ENCODE measurements at places on chromosomes 4 and X.

- DNase-seq, result no peak
Measured at GRCh38 chr4:173418639-173419038, 19.7 kb upstream of the SCRG1 start.

GRCh38 chr4:152509595-152510225 is 26.2 kb downstream of the FBXW7 start:
- no peak for DNase-seq

DNA sequence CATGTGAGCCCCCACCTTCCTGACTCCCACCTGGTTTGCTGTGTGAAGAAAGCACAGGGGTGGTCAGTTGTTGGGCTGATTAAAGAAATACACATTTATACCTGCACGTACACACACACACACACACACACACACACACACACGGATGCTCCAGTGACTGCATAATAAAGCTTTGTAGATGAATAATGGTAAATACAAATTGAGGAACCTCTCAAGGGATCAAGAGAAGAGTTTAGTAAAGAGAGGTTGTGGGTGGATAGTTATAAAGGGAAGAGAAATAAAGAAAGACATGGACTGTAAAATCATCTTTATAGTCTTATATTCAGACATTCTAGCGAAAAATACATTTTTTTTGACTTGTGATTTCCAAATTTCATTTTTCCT is 144.1 kb downstream of the MGST2 start:
- no peak for DNase-seq

DNA sequence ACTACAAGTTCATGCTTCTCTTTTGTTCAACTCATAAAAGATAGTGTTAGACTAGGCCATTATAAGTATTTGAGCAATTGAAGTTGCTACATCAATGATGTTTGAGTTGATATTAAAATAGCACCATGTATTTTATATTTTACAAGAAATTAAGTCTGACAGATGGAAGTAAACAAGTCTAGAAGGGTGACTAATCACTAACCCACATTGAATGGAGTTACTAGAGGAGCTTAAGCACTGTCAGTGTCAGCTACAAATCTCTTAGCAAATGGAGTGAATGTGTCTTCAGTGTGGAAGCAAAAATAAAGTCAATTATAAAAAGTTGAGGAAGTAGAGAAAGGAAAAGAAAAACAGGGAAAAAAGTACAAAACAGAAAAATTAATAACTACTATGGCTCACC is 592.5 kb downstream of the PCDH18 start:
- DNase-seq, result no peak

- no peak for DNase-seq
Measured at GRCh38 chrX:39418254-39418704, 617.0 kb downstream of the MID1IP1 start.

DNA sequence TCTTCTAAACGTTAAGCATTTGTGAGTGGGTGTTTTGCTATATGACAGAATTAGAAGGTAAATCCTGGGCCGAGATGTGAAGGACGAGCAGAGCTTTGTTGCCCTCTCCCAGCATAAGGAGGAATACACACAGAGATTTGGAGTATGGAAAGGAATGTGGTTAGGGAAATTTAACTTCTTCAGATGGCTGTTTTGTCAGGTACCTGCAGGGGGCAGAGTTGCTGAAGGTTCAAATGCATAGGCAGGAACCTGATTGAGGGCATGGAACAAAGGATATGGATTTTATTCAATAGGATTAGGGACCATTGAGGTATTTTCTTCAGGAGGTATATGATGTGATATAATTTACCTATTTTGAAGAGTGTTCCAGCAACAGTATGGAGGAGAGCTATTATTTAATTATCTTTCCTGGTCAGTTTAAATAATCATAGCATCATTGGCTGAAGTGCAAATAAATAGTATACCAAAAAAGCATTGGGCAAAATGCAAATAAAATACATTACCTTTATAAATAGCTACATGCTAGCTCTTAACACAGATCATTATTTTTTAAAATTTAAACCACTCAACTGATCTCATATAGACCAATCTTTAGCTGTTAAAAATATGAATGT is 143.6 kb downstream of the SLIT2 start:
- DNase-seq, result peak; percentile 19

DNA sequence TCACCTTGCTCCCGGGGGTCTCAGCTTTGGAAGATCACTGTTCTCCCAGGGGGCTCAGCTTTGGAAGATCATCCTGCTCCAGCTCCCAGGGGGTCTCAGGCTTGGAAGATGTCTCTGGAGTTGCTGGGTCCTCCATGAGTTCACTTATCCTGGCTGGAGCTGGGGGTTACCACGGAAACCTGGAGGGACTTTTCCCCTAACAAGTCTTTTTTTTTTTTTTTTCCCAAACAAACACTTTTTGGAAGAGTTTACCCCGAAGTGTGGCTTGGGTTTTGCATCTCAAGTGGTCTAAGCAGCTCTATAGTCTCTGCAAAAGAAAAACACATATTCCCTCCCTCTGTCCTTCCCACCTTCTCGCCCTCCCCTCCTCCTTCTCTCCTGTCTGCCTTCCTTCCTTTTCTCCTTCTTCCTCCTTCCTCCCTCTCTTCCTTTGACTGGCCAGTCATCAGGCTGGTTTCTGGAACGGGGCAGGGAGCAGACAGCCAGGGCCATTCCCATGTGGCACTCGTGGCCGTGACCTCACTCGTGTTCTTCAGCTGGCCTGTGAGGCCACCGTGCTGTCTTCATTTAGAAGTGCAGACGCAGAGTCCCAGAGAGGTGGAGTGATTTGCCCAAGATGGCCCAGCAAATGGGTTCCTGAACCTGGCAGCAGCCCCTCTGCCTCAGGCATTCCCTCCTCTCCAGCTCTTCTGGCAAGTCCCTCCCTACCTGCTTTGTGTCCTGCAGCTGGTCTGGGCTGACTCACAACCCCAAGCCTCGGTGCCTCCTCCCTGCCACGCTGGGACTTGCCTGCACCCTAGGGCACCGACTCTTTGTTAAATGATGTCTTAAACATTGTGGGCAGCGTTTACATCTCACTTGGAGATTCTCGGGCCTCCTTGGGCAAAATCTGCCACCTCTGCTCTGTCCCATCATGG is 25.9 kb upstream of the HMX1 start:
- DNase-seq, result no peak

DNA sequence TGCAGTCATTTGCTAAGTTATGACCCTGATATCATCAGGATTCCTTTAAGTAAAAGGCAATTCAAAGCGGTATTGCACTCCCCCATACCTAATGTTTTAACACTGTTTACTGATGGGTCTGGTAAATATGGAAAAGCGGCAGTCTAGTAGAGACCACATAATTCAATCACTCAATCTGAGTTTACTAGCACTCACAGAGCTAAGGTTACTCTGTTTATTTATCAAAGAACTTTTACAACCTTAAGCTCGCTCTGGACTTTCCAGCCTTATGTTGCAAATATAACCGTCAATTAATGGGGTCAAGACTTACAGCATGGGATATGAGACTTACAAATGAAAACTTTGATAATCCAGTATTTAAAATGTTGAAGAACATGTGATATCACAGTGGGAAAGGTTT is 124.5 kb upstream of the ZCCHC13 start:
- DNase-seq, result no peak

DNA sequence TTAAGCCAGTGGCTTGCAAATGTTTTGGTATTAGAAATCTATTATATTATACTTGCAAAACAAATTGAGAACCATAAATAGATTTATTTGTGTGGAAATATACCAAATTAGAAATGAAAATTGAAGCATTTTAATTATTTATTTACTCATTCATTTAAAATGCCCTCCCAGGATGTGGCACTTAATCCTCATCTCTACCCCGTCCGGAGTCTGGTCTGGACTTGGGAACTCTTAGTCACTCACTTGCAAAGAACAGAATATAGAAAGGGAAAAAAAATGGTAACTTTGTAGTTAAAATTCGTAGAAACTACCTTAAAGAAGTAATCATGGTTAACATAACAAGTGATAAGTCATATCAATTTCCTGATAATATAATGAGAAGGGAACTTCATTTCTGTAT is 775.9 kb upstream of the INTU start:
- DNase-seq, result no peak

DNA sequence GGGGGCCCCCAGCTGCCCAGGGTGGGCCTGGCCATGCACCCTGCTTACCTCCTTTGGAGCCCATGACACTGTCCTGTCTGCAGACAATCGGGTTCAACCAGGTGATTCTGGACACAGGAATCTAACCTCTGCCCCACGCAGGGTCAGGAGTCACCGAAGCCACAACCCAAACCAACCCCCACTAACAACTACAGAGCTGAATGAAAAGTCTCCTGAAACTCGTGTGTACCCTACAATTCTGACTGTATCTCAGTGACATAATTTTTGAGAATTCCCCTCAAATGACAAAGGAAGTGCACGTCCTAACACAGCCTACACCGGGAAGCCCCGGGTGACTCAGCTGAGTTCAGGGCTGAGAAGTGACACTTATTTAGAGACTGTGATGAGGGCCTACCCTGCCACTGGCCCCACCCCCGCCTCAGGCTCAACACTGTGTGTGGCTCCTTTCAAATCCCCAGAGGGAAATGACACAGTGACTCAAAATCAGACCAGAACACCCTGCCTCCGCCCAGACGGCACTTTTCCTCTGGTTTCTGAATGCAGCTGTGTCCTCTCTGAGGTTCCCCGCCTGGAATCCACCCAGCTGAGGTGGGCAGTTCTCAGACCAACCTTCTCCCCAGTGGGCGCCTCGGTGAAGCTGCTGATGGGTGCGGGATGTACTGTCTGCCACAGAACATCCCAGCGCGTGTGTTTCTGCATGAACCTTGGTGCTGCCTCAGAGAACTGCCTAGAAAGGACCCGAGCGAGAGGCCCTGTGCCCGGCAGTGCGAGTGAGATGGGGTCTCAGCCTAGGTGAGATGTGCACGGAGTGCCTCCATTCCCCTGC is 9.9 kb downstream of the TNIP2 start:
- DNase-seq, result peak; percentile 91

DNA sequence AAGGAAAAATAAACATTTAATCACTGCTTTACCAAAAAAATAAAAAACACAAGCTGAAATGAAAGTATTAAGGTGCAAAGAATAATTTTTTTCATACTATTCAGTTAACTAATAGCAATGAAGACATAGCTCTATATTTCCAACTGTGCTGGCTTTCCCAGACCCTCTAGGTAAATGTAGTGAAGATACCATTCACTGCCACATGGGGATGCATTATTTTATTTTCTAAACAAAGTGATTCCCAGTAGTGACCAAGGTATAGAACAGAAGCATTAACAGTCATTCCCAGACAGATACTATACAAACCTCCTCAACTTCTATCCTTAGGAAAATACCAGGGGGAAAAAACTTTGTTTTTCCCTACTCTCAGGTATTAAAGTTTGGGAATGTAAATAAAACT is 39.4 kb downstream of the ANTXR2 start:
- DNase-seq, result no peak

DNA sequence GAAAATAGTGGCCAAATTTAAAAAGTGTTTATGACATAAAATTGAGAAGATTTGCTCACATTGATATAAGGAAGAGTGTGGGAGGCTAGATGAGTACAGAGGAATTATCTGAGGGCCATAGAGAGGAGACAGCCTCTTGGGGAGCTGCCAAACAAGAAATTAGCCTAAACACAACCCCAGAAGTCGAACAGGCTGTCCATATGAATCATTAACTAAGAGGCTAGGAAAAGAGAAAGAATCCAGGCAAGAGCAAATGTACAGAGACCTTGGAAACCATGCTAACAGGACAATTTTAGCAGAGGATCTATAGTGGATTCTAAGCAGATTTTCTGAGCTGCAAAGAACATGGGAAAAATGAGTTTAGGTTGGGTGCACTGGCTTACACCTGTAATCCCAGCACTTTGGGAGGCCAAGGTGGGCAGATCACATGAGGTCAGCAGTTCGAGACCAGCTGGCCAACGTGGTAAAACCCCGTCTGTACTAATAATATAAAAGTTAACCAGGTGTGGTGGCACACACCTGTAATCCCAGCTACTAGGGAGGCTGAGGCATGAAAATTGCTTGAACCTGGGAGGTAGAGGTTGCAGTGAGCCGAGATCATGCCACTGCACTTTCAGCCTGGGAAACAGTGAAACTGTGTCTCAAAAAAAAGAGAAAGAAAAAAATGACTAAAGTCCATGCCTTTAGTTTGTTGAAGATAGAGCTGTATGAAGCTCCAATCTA is 76.1 kb downstream of the NWD2 start:
- DNase-seq, result no peak

DNA sequence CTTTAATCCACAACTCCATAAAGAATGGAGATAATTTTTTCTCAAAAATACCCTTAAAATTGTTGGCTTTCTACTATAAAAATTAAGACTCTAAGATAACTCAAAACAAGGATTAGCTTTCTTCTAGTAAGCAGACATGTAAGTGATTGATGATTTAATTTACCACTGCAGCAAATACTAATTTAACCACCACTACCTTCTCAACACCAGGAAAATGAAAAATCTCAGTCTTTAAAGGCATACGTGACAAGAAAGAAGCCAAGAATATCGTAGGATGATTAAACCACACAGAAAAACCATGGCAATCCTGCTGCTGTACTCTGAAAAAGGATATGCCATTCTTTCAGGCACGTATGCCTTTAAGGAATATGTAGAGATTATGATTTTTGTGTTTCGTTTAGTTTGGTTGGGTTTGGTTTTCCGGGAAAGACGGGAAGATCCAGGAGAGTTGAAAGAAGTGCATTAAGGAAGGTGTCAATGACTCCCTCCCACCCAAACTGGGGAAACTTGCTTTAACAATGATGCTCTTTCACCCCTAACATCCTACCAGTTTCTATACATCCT is 881 bp downstream of the LRCH2 start:
- DNase-seq, result no peak

- DNase-seq, result no peak
Measured at GRCh38 chrX:123590842-123591486, 141.9 kb downstream of the THOC2 start.

DNA sequence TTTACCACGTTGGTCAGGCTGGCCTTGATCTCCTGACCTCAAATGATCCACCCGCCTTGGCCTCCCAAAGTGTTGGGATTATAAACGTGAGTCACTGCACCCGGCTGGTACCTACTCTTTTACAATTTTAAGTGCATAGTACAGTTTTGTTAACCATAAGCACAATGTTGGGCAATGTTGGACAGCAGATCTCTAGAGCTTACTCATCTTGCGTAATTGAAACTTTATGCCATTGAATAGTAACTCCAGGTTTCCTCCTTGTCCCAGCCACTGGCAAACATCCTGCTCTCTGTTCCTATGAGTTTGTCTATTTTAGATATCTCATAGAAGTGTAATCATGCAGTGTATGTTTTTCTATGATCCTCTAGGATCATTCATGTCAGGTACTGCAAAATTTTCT is 9.3 kb upstream of the CPE start:
- no peak for DNase-seq

DNA sequence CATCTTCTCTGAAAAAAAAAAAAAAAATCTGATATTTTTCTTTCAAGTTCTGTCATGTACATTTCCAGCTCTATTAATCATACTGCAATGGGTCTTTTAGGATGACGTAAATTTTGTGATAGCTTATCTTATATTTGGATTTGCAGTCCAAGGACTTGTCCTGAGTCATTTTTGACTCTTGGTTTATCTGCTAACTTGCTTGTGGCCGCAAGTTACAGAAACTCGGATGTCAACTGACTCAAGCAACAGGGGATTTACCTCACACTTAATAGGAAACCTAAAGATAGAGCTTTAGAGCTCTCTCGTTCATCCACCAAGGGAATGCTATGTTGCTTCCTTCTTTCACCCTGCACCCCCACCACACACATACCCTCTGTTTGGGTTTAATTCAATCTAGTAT is 1433.8 kb upstream of the TENM3 start:
- no peak for DNase-seq

GRCh38 chrX:1719270-1719669 is 104.4 kb downstream of the ASMT start:
- DNase-seq, result no peak

GRCh38 chr4:3346146-3346545 is 53.3 kb downstream of the RGS12 start:
- peak; percentile 63 for DNase-seq

- no peak for DNase-seq
Measured at GRCh38 chr4:154526151-154526550, 24.0 kb downstream of the PLRG1 start.
